H4 (cell line): ENCODE measurements at places on chromosomes 7 and 10. TPM values are rescaled to one million over a fixed set of nuclear protein-coding genes. Genes with fewer than 3 reads are reported as not detected.
A peak's percentile ranks its signal among the peaks of the same experiment; 100 is the strongest.

ARL5B gene
- total RNA-seq, result 5.4 and 8.7 TPM in 2 replicates

COL1A2 gene
- total RNA-seq, result 0.46 and 2.2 TPM in 2 replicates

- DNase-seq, result peak; percentile 53
Observed at GRCh38 chr7:11345621-11346020, 371.9 kb downstream of the PHF14 start.

- no peak for DNase-seq
Observed at GRCh38 chr10:113497198-113497597, 55.7 kb upstream of the HABP2 start.

DNA sequence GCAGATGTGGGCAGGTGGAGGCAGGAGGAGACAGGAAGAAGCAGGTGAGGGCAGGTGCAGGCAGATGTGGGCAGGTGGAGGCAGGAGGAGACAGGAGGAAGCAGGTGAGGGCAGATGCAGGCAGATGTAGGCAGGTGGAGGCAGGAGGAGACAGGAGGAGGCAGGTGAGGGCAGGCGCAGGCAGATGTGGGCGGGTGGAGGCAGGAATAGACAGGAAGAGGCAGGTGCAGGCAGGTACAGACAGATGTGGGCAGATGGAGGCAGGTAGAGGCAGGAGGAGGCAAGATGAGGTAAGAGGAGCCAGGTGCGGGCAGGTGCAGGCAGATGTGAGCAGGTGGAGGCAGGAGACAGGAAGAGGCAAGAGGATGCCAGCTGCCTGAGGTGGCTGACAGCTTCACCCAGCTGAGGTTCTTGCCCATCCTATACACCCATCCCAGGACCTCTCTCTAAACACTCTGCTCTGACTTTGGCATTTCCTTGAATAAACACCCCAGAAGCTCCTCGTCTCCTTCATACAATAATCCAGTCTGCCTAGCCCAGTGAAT, 33.0 kb downstream of the PTPRE start:
- DNase-seq, result no peak

SLC26A5 gene
- total RNA-seq, result not detected in 2 replicates

DNA sequence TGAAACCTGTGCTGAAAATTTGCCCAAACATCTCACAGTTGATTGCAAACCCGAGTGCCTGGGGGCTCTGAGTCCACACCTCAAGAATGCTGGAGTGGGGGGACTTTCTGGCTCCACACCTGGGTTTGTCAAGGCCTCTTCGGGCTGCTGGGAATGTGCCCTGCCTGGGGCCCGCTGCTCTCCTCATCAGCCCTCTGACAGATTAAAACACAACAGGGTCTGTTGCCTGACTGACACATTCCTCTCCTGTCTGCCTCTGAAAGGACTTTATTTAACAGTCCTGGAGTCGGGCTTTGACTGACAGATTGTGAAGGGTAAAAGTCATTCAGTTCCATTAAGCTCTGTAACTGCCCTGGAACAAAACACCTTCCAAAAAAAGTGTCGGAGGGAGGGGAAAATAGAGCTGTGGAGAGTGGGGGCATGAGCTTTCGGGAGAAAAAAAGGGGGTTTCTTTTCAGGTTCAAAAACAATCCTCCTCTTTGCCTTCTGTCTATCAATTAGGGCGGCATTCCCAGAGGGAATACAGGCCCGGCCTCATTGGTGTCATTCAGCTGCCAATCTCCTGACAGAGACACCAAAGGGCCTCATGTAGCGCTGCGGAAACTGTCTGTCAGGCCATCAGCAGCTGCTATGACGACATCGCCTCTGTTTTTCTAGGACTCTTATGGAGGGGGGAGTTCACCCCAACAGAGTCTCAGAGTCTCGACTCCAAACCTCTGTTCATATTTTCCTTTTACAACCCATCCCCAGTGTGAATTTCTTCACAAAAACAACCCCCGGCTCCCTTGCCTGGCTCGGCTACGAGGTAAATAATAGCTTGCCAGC, 398.8 kb upstream of the NFE2L3 start:
- no peak for DNase-seq

DNA sequence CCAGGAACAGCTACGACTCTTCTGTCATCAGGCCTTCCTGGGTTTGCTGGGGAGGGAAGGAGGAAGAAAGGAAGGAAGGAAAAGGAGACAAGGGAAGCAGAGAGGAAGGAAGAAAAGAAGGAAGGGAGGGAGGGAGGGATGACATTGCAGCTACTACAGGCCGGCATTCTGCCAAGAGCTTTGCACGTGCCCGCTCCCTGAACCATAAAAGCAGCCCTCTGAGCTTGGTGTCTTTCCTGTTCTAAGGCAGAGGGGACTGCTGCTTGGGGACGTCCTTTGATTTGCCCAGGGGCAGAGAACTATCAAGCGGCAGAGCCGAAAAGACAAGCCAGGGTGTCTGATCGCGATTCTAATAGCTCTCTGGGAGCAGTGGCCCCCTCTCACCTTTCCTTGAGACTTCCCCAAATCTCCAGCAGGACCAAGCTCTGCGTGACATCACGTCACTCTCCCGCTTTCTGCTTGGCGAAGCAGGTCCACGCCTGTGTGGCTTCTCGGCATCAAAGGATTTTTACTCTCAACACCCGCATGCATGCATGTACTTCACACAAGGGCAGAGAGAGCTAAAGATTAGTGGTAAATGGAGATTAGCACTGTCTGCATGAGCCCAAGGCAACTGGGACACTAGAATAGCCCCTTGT, 167.8 kb upstream of the AUTS2 start:
- no peak for DNase-seq

DNA sequence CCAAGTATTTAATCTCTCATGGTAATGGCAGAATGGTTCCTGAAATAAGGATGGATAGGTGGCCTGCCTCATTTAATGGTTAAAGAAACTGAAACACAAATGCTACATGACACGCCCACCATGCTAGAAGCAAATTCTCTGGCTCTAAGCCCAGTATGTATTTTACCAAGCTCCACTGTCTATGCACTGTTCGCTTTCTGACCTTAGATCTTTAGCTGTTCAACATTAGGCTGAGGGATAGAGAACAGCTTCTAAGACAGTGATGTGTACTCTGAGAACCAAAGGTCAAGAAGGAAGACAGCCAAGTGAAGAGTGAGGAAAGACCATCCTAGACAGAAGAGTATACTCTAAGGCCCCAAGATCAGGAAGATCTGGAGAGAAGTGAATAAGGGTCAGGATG, 26.6 kb downstream of the FAM3C start:
- no peak for DNase-seq

GRCh38 chr10:8418631-8419030, 364.1 kb downstream of the GATA3 start:
- DNase-seq, result peak; percentile 22

DNA sequence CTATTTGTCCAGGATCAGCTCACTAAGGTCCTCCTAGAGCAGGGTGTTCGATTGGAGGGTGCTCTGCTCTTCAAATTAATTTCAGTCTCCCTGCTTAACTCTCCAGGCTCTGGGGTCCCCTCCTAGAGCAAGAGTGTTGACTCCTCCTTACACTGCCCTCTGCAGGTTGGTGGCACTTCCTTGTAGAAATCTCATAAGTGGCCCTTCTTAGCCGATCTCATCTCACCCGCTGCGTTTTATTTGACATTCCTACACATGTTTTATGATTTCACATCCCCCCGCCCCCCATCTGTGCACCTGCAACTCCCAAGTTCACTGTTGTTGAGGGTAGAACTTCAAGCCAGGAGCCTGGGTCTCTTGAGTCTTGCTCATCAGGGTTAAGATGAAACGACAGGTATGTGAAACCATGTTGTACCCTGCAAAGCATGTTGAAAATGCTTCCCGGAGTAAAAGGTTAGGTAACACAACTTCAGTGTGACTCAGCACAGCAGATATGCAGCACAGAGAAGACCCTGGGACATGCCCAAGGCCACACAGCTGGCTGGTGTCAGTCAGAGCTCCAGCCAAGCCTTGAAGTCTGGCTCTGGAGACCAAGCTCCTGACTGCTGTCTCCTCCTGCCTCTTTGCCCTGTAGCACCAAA, 171.2 kb downstream of the PRKAG2 start:
- no peak for DNase-seq

- DNase-seq, result no peak
Observed at GRCh38 chr10:100570506-100570905, 34.8 kb downstream of the HIF1AN start.
